ENCODE measurements at places on chromosomes 5 and 9. TPM values are rescaled to one million over a fixed set of nuclear protein-coding genes. Genes with fewer than 3 reads are reported as not detected.

C1QTNF3 gene
- total RNA-seq = 5.5 TPM

KIAA0825 gene
- total RNA-seq = 1.6 TPM

SLC34A3 gene
- not detected for total RNA-seq

SLCO4C1 gene
- 0.47 TPM for total RNA-seq

IFNA2 gene
- total RNA-seq = not detected

PDGFRB gene
- 3.6 TPM for total RNA-seq

EDIL3 gene
- total RNA-seq = 0.07 TPM

ADAMTSL1 gene
- total RNA-seq = 0.10 TPM

SPATA31A3 gene
- total RNA-seq = not detected

SLC6A7 gene
- not detected for total RNA-seq

HSPA4 gene
- 55.3 TPM for total RNA-seq

FIBCD1 gene
- not detected for total RNA-seq

SPATA31E1 gene
- not detected for total RNA-seq

GPX8 gene
- total RNA-seq = not detected

IL13 gene
- 0.30 TPM for total RNA-seq

ERP44 gene
- total RNA-seq = 12.5 TPM

DDX4 gene
- not detected for total RNA-seq

SLC34A1 gene
- 0.18 TPM for total RNA-seq

CAMK4 gene
- total RNA-seq = 232 TPM

LRRC19 gene
- total RNA-seq = not detected

CD72 gene
- total RNA-seq = 4.6 TPM

PCDHGB4 gene
- 0.10 TPM for total RNA-seq

ADAM19 gene
- 34.8 TPM for total RNA-seq

AHRR gene
- 13.5 TPM for total RNA-seq

TEK gene
- total RNA-seq = 0.16 TPM

DMRT2 gene
- not detected for total RNA-seq

CTXN3 gene
- total RNA-seq = not detected

POU4F3 gene
- total RNA-seq = 0.10 TPM

SUSD3 gene
- 59.3 TPM for total RNA-seq

OR1N1 gene
- not detected for total RNA-seq

IL31RA gene
- not detected for total RNA-seq

ACTBL2 gene
- total RNA-seq = not detected

SAXO1 gene
- total RNA-seq = not detected

IRGM gene
- total RNA-seq = 2.1 TPM

COL23A1 gene
- not detected for total RNA-seq

ACTL7A gene
- not detected for total RNA-seq

SLC6A3 gene
- total RNA-seq = not detected

KIF4B gene
- total RNA-seq = not detected

OGN gene
- total RNA-seq = 0.10 TPM

C7 gene
- 2.9 TPM for total RNA-seq

PLAC8L1 gene
- total RNA-seq = not detected

SSNA1 gene
- 37.0 TPM for total RNA-seq

CCDC180 gene
- 12.9 TPM for total RNA-seq

GLRA1 gene
- not detected for total RNA-seq

FOXD4L4 gene
- 0.59 TPM for total RNA-seq

SOX30 gene
- not detected for total RNA-seq

SLC6A19 gene
- total RNA-seq = not detected

TLX3 gene
- not detected for total RNA-seq

CDH9 gene
- 0.13 TPM for total RNA-seq
